Stimulated activated CD4-positive, alpha-beta T cell treated with anti-CD3 and anti-CD28 coated beads, Interleukin-15, amount 100 ng/mL, for 1 hour (primary cell): ENCODE measurements at places on chromosomes 16 and 17.

GRCh38 chr16:30395155-30395991 lies at the start of gene ZNF48:
Gene ZNF48, plus strand, starts transcription at chr16:30395420. Its CDS starts 375 bp downstream, at chr16:30395795.
- DNase-seq, result peak; percentile 58

DNA sequence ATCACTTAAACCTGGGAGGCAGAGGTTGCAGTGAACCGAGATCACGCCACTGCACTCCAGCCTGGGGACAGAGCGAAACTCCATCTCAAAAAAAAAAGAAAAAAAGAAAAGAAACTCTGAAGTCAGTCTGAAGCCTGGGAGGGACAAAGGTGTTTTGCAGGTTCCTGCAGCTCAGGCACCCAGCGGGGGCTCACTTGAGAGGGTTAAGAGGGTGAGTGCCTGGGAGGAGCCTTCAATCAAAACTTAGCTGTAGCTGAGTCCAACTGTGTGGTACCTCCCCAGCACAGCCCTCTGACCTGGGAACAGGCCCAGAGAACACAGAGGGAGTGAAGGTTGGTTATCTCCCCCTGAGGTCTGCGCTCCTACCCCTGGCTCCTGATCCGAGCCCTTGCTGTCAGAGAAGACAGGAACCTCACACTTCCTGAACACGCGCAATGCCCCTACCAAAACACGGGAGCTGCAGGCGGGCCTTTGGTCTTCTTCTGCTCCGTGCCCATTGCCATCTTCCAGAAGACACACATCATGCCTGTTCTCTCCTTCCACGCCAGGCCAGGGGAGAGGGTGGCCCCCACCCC lies 20.4 kb upstream of the ZC3H18 start:
- DNase-seq, result no peak

DNA sequence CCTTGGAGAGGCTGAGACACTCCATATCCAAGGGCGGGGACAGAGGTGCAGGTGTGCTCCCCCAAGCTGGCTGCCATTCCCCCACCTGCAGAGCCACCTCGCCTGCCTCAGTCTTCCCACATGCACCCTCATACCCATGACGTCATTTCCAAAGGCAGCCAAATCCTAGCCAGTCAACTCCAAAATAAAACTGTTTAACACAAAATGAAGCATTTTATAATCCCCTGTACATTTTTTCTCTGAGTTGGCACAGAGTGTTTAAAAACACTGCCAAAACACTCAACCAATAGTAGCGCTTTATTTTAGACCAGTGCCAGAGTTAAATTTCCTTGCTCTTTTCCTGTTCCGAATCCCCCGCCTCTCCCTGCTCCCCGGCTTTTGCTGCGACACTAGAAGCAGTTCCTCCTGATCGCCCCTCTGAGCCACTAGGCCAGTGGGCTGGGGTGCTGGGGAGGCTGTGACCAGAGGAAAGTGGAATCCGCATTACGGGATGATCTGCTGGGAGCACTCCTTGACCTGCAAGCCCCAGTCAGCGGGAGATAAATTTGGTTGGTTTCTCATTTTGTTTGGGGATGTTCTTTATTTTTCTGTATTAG lies 139.5 kb downstream of the ZNF423 start:
- DNase-seq, result no peak

DNA sequence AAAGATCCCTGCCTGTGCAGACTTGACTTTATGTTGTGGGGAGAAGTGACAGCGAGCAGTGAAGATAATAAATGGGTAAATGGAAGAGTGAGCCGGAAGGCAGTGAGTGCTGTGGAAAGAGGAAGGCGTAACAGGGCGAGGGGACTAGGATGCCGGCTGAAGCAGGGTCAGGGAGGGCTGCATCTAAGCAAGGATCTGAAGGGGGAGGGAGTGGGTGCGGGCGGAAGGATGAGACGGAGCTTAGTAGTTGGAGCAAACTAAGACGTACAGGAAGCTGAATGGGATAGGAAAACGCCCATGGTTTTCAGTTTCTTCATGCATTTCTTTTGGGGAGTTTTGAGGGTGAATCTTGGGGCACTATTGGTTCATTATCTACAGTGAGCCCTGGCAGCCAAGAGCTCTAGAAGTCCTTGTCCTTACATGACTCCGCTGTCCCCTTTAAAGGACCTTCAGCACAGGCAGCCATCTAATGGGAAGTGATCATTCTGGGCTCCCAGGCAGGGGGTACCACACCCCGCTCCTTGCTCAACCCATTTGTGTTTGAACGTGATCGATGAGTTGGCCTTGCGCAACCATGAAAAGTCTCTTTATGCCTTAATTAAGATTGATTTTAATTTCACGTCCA lies 10.4 kb upstream of the NAT9 start:
- no peak for DNase-seq

DNA sequence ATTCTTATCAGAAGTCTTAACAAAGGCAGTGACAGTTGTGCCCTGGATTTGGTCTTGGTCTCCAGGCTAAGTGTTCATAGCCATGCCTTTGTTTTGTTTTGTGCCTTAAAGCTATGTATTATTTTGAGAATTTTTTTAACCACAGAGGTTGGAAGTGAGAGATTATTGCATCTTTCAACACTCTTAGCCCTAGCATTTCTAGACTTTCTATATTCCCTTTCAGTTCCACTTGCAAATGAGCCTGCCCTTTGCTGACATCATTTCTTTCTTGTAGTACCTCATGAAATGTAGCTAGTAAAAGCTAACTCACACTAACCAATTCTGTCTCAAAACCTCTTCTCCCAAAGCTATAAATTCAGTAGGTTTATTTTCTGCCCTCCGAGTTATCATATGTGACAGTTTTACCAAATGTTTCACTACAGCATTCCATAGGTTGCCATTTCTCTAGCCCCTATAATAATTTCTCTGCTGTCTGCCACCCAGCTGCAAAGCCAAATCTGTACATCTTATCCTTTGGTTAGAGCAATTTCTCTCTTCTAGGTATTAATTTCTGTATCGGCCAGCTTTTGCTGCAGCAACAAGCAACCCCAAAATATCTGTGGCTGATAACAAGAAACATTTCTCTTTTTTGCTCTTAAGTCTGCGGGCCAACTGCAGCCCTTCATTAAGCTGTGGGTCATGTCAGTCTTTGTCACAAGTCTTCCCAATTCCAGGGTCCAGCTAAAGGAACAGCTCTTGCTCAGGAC lies 14.2 kb upstream of the CCL1 start:
- DNase-seq, result no peak

GRCh38 chr17:74972107-74972972 lies at the start of gene HID1:
Gene HID1, minus strand, starts transcription at chr17:74972759. Its CDS starts 103 bp downstream, at chr17:74972656.
- peak; percentile 79 for DNase-seq

DNA sequence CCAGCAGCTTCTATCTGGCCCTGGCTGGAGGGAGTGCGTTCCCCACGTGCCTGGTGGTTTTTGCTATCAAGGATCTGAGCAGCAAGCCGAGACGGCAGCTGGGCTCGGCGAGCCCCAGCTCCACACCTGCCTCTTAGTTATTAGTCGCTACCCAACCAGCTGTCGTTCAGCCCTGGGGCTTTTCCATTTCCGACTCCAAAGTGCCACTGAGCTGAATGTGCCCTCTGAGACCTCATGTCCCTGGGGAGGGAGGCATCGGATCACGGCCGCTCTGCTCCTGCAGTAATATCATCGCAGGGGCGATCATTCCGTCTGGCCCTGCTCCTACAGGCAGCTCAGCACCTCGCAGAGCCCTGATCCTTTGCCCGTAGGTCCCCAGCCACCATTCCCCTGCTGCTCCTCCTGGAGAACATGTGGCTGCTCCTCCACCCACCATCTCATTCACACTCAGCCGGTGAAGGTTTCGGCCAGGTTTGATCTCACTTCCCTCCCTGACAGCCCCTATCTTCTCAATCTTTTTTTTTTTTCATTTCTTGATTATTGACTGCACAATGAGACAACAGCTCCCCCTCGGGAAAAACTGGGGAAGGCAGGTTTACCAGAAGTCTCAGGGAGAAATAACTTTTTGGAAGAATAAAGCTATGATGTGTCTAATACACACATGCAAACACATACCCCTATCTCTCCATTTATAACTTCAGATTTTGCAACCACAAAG lies 86.7 kb downstream of the ZFHX3 start:
- DNase-seq, result no peak

DNA sequence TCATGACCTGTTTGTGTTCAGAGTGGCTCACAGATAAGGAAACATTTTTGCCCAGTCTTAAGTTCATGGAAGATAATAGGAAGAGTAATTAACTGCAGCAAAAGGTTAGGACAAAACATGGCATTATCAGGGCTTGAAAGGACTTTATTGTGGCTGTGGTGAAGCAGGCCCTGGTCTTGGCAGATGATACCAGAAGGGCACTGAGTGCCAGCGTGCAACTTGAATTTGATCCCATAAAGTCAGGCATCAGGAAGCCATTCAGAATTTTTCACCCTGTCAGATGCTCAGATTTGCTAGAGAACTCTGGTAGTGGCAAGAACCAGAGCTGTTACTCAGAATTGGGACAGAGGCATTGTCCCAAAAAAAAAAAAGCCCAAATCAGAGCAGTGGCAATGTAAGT lies 11.2 kb upstream of the COG7 start:
- DNase-seq, result no peak

DNA sequence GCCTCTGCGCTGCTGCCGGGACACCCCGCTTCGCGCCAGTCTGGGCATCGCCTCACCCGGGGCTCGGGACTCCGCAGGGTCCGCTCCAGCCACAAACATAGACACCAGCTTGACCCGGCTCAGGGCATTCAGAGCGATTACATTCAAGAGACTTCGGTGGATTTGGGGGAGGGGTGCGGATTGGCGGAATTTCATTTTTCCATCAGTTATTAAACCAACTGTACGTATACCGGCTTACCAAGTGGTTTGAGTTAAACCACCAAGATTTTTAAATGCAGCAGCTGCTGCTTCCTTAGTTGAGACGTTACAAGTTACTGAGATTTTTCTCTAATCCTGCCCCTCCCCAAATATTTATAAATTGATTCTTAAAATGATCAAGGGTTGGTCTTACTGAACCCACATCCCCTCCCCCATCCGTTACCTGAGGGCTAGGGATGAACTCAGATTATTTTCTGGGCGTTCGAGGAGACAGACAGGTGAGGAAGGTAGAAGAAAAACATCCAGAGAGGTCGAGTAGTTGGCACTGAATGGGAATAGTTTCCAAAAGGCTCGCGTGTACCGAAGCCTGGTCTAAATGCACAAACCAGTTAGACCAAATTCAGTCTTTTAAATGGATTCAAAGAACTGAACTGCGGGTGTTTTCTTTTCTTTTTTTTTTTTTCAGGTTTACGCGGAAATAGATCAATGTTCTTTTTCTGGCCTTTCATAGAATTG lies 1.5 kb downstream of the CRHR1 start:
- no peak for DNase-seq

DNA sequence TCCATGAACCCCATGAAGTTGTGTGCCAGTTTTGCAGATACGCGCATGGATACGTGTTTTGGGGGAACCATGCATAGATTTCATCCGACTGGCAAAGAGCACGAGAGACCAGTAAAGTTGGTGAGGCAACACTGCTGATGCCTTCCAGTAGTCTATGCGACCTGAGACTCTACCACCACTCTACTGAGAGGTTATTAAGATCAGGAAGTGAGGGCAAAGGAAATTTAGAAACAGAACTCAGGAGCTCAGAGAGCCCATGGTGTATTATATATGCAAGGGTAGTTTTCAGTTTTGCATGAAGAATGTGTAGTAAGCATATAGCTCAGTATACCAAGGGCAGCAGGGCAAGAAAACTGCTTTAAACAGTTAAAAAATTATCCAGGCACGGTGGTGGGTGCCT lies 4.2 kb downstream of the SLX4 start:
- no peak for DNase-seq

- no peak for DNase-seq
Observed at GRCh38 chr17:21218101-21218500, 4.1 kb upstream of the TMEM11 start.

DNA sequence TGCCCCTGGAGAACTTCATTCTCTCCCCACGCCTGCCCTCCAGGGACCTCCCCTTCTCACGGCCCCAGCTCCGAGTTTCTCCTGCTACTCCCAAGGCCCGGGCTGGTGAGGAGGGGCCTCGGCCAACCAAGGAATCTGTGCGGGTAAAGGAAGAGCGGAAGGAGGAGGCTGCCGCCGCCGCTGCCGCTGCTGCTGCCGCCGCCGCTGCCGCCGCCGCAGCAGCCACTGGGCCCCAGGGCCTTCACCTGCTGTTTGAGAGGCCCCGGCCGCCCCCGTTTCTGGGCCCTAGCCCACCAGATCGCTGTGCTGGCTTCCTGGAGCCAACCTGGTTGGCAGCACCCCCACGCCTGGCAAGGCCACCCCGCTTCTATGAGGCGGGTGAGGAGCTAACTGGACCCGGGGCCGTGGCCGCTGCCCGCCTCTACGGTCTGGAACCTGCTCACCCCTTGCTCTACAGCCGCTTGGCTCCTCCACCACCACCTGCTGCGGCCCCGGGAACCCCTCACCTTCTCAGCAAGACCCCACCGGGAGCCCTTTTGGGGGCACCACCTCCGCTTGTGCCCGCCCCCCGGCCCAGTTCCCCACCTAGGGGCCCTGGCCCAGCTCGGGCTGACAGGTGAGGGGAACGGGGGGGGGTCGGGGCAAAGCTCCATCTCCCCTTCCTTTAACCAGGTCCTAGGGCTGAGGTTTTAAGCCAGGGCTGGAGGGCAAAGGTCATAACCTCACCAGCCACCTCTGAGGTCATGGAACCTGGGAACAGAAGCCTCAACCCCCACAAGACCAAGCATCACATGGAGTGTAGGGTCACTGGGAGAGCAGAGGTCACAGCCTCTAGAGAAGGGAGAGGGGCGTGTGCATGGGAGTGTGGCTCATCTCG lies 11.0 kb downstream of the FBRS start:
- DNase-seq, result no peak

GRCh38 chr17:19760746-19761145 lies 12.6 kb upstream of the ALDH3A1 start:
- DNase-seq, result no peak

- no peak for DNase-seq
Observed at GRCh38 chr17:43363181-43363925, 35.4 kb upstream of the ARL4D start.

DNA sequence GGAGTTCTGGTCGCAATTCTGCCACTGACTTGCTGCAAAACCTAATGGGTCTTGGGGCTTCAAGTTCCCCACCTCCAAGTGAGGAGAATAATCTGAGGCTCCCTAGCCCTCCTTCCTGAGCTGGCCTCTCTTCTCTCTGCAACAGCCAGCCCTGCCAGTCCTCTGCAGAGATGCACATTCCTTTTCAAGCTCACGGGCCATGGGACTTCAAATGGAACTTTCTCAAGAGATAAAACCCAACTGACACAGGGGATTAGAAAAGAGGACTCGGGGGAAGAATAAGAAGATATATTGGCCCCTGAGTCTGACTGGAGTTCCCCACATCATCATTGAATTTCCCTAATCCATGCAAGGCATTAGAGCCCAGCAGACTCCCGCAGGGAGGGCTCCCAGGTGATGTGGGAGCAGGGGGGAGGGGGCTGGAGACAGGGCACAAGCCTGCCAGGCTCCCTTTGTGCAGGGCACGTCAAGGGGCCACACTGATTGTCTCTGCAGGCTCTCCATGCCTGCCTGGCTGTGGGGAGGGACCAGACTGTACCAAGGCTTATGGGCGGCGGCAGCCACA lies 131.0 kb downstream of the CCDC144A start:
- DNase-seq, result no peak

DNA sequence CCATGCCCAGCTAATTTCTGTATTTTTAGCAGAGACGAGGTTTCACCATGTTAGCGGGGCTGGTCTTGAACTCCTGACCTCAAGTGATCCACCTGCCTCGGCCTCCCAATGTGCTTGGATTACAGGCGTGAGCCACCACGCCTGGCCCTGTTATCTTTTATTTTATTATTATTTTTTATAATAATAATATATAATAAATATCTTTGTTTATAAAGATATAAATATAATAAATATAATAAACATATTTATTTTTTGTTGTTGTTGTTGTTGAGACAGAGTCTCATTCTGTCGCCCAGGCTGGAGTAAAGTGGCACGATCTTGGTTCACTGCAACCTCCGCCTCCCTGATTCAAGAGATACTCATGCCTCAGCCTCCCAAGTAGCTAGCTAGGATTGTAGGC lies 7.0 kb upstream of the RNF157 start:
- DNase-seq, result no peak
